ENCODE measurements at places on chromosomes 1 and 21.

DNA sequence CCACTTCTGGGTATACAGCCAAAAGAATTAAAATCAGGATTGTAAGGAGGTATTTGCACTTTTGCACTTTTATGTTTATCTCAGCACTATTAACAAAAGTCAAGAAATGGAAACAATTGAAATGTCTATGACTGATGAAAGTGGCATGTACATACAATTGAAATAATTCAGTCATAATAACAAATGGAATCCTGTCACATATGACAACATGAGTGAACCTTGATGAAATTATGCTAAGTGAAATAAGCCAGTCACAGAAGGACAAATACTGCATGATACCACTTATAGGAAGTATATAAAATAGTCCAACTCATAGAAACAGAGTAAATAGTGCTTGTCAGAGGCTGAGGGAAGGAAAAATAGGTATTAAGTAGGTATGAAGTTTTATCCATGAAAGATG, 3.4 kb upstream of the SPTA1 start:
- no peak for DNase-seq

- no peak for DNase-seq
These were observed 12.6 kb downstream of the KCND3 start for GRCh38 chr1:111976842-111977241.

DNA sequence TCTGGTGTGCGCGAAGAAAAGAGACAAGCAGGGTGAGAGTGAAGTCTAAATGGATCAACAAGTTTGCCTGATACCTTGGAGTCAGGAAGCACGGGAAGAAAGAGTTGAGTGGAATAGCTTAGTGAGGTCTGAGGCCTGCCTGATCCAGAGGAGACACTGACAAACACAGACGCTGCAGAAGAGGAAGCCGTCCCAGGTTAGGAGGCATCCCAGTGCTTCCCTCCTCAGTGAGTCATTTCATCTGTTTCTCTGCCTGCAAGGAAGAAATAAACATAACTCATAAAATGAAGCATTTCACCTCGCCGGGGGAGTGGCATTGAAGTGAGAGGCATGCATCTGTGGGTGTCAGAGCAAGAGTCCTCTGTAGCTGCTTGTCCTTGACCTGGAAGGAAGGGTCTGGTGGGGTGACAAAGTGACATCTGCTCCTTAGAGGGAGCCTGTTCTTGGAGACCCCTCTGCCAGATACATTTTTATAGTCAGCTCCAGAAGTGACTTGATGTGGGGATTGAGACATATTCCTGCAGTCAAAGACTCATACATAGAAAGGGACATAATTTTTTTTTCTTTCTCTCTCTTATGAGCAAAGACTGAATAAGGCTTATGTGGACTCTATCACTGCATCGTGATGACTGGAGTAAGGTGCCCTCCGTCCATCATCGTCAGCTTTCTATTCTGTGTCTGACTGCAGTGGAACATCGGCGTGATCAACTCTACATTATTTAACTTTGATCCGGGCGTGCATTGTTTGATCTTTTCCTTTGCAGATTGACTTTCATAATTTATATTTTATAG, 256.7 kb downstream of the KIF26B start:
- no peak for DNase-seq

- peak; percentile 7 for DNase-seq
These were observed 237.0 kb downstream of the MRPL39 start for GRCh38 chr21:25370311-25370744.

- DNase-seq = no peak
These were observed 37.6 kb downstream of the FCRL2 start for GRCh38 chr1:157739229-157739901.

DNA sequence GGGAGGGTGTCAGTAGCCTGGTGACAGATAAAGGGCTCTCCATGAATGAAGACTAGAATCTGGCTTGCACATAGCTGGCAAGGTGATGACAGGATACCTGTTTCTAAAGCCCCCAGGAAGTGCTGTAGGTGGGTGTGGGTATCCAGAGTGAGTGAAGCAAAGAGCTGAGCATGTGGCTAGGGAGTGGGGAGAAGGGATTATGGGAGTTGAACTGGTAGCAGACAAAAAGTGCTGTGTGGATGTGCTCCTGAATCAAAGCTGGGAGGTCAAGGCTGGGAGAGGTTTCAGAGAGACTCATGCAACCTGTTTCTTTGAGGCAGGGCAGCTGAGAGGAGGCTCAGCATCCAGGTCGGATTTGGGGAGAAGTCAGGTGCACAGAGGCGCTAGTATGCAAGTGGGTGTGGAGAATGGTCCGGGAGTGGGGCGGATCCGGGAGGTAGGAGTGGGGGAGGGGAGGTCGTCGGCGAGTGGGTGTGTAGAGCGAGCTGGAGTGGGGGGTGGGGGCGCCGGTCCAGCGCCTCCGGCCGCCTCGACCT, 600 bp downstream of the ASTN1 start:
- DNase-seq = no peak

All from activated naive CD4-positive, alpha-beta T cell treated with Interleukin-2 at 50 U/mL for 16 hours (primary cell).